ENCODE measurements at places on chromosomes 5 and 9.

DNA sequence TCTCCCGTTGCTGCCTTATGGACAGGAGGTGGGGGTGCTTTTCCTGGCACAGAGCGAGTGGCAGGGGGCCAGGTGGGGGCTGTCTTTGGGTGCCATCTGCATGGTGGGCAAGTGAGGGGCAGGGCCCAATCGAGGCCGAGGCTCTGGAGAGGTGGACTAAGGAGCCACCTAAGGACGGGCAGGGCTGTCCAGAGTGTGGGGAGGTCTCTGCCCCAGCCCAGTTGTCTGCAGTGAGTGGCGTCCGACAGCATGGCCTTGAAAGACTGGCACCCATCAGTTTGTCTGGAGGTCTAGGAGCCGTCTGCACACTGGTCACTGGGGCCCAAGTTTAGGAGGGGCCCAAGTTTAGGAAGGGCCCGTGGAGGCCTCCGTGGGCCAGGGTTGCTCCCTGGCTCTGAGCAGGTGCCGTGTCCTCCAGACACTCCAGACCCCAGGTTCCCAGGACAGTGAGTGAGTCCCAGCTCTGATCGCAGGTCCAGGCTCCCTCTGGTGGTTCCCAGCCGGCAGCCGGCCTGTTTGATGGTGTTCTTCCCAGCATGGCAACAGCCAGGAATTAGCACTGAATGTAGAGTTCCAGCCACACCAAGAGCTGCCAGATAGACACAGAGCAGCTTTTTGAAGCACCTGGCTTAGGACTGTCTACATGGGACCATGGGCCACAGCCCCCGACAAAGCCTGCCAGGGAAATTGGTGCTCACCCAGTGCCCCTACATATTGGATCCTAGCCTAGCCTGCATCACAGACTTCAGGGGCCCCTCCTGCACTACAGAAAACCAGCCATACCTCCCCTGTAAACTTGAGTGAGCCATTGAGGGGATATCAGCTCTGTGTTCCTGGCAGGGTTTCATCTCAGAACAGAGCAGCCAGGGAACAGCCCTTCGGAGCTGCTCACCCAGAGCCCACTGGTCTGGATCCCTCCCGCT, 120.9 kb downstream of the WNK2 start:
- no peak for DNase-seq

- DNase-seq, result no peak
These were observed 1.8 kb upstream of the DCANP1 start for GRCh38 chr5:135448791-135449507.

- DNase-seq, result no peak
These were observed 396.0 kb upstream of the ZNF608 start for GRCh38 chr5:125142458-125142857.

- DNase-seq, result peak; percentile 76
These were observed 5.3 kb upstream of the KLF9 start for GRCh38 chr9:70419556-70420440.

DNA sequence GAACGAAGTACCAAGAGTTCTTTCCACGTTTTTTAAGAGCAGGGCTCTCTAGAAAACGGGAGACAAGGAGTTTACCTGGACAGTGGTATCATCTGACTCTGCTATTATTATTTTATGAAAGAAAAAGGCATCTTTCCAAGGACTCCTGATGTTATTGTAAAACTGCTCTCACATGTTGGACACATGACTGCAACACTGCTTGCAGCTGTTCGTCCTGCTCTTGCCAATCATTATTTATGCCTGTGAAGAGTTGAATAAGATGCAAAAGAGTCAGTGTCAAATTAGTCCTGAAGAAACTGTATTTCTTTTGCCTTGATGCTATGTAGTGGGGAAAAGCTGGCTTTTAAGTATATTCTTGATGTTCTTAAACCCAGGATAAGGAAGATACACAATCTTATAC, 284.5 kb upstream of the PTGER4 start:
- DNase-seq, result no peak

DNA sequence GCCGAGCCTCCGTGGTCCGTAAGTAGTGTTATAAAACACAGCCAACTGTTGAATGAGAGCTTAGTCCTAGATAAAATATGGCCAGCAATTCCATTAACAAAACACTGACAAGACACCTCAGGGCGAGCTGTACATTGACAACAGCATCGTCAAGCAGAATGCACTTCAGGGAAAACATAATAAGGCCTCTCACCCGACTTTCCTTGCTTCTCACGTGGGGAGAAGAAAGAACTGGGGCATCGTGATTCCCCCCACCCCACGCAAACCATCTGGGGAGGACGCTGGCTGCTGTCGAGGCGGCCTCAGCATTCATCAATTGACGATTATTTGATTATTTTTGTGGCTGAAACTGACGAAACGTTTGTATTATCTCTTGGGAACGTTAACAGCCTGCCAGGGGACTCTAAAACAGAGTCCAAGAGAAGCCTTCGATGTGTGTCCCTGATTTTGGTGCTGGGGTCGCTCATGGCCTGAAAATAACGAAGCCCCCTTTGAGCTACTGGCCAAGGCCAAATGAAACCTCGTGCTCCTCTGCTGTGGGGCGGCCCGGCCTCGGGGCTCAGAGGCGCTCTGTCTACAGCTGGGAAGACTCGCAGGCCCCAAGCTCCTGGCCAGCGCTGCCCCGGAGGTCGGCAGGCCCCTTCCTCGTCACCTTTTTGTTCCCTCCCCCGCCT, 464 bp downstream of the GDF9 start:
- DNase-seq, result no peak

DNA sequence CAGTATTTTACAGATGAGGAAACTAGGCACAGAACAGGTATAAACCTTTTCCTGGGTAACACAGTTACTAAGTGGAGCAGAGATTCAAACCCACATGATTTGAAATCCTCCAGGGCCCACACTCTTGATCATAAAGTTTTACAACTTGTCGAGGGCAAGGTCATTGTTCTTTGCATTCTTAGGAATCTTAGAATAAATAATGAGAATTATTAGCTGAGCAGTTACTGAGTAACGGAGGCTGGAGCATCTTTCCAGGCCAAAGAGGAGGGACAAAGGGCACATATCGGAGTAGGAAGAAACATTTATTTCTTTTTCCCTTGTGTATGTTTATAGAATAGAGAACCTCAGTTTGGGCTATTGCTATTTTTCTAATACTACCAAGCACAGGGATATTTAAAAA, 27.1 kb upstream of the F2R start:
- no peak for DNase-seq

DNA sequence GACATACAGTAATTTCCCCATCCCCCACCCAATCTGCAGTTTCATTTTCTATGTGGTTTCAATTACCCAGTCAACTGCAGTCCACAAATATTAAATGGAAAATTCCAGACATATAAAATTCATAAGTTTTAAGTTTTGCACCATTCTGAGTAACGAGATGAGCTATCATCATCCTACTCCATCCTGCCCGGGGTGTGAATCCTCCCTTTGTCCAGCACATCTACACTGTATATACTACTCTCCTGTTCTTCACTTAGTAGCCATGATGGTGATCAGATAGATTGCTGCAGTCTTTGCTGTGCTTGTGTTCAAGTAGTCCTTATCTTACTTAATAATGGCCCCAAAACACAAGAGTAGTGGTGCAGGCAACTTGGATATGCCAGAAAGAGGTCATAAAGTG, 11.3 kb downstream of the OXCT1 start:
- DNase-seq, result no peak

DNA sequence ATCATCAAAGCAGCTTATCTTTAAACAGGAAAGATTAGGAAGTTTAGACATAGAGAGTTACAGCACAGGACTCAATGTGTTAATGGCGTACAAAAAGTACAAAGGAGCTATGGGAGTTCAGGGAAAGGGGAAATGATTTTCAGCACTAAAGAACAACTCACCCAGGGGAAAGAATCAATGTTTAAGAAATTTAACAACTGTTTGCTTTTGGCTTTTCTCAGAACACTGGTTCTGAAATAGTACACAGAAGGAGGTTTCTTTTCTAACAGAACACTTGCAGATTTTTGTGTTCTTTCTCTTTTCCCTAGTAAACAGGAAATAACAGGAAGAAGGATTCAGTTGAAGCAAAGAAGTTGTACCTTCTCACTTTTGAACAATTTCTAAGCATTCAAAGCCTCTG, 71.3 kb upstream of the GHR start:
- DNase-seq, result no peak

- no peak for DNase-seq
These were observed 60.7 kb downstream of the NRG2 start for GRCh38 chr5:139982157-139982974.

Data from stimulated activated CD8-positive, alpha-beta memory T cell treated with anti-CD3 and anti-CD28 coated beads, Interleukin-7, amount 100 ng/mL, for 24 hours (primary cell).